Renal cortical epithelial cell (primary cell): ENCODE measurements at places on chromosomes 12 and 14. TPM values are rescaled to one million over a fixed set of nuclear protein-coding genes. Genes with fewer than 3 reads are reported as not detected.

- peak; percentile 100 for DNase-seq
Measured at GRCh38 chr14:64438181-64438841, 27.0 kb upstream of the AKAP5 start.

ETFBKMT gene
- 1.4 and 4.3 TPM in 2 replicates for total RNA-seq

GLIPR1 gene
- 34.4 and 45.3 TPM in 2 replicates for total RNA-seq

DHRS2 gene
- under 0.01 TPM in 1 of 2 replicates, not detected in the other for total RNA-seq
